ENCODE measurements at places on chromosomes 1 and 21.
A peak's percentile ranks its signal among the peaks of the same experiment; 100 is the strongest.

DNA sequence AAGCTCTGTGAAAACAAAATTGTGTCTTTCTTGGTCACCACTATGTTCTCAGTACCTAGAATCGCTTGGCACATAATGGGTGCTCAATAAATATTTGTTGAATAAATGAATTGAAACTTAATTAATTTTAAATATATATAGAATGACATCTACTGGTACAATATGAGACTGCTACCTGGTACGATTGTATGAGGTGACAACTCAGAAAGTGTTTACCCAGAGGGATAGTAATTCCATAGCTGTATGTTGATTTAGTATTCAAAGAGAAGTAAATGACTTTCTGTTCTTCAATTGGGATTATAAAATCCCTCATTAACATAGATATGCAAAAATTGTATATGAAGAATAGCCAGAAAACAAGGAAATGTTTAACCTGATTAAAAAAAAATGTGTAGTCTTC lies 128.7 kb downstream of the RPS6KC1 start:
- DNase-seq: no peak

GRCh38 chr1:159067699-159068621 lies 8.6 kb downstream of the AIM2 start:
- no peak for DNase-seq

DNA sequence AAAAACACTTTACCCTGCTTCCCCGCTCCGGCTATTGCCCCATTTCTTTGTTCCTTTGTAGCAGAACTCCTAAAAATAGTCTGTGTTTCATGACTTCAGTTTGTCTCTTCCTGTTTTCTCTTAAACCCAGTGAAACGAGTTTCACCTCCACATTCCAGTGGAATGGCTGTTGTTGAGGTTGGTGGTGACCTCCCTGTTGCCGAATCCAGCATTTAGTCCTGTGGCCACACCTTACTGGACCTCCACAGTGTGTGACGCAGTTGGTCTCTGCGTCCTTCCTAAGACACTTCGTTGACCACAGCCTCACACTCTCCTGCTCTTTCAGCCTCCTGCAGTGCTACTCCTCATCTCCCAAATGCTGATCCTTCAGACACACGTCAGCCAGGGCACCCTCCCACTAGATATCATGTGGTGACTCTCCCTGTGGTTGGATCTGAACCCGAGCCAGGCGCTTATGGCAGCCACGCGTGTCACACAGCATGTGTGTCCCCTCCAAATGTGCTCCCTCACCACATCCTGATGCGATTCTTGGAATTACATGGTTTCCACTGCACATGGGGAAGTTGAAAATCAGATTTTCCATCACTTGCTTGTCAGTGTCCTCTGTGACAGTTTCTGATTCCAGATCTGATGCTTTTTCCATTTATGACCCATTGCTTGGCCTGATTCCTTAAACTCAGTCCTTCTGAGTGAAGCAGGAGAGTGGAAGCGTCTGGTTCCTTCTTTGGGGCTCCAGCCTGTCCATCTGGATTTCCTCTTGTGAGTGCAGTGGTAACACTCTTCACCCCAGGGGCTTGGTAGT lies 99.1 kb upstream of the ARTN start:
- DNase-seq: peak; percentile 61

GRCh38 chr1:60222360-60223115 lies 149.0 kb upstream of the C1orf87 start:
- no peak for DNase-seq

DNA sequence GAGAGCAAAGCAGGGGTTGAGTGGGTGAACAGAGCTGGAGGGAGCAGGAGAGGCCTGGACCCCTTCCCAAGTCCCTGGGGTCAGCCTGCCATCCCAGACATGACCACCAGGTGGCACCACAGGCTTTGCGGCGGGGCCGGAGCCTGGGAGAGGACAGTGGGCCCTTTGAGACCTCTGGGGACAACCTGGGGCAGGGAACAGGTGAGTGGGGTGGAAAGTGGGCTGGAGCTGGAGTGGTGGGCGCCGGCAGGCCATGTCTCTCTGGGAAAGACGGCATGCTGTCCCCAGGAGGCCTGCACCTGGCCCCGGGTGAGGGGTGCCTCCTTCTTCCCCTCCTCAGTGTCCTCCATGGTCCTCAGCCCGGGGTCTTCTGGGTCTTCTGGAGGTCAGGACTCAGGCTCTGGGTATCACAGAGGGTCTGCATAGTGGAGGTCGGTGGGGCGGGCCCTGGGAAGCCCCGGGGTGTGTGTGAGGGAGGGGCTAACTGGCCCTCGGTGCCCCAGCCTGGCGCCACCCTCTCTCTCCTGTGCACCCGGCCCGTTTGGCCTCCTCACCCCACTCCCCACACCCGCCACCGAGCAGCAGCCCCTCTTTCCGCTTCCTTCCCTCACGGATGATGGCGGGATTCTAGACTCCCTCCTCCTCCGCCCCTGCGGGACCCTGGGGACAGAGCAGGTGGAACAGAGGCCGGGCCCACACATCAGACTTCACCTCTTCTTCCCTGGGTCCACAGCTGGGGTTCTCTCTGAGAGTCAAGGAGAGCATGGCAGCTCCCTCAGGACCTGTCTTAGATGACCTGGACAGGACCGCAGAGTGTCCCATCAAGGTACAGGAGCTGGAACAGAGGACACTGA lies 28.5 kb upstream of the PKP1 start:
- DNase-seq: no peak

DNA sequence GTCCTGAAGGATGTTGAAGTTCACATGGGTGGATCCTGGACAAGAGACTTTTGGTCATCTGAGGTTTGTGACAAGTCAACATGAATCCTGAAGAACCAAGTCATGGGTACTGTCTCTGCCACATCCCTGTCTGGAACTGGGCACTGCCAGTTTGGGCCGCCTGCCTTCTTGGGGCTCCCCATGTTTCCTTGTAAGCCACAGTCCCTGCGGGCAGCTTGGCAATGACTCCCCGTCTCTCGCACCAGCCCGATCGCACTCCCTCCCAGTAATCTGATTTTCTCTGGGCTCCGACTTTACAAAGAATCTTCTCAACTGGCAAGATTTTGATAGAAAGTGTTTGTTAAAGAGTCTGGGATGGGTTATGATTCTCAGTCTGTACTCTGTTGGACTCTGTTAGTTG lies 80.4 kb downstream of the DDX20 start:
- no peak for DNase-seq

- DNase-seq: no peak
Observed at GRCh38 chr1:70426154-70427131, 15.4 kb downstream of the CTH start.

DNA sequence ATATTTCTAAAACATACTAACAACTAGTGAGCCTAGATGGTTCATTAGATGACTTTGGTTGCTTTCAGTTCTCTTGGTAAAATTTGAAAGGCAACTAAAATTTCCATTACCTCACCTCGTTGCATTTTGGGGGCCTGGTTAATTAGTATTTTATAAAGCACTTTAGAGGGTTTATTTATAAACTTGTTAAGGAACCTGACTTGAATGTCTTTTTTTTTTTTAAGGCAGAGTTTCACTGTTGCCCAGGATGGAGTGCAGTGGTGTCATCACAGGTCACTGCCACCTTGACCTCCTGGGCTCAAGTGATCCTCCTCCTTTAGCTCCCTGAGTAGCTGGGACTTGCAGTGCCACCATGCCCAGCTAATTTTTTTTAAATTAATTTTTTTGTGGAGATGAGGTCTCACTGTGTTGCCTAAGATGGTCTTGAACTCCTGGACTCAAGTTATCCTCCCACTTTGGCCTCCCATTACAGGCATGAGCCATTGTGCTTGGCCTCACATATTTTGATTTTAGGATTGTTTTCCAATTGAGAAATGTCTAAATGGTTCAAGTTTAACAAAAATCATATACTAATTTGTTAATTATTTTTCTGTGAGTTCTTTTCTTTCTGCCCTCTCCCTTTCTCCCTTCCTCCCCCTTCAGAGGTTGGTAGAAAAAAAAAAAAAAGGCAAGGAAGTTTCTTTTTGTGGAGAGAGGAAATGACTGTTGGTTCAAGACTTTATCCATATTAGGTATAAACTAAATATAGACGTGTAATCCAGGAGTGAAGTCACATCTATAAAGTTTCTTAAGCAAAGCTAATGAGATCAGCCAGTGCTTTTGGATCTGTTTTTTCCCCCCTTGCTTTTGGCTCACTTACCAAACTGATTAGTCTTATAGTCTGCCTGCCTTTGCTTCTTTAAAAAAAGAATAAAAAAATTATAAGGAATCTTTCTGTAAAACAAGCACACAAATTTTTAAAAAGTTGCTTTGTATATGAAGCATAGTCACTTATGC lies 24.7 kb downstream of the CLIC4 start:
- peak; percentile 91 for DNase-seq

DNA sequence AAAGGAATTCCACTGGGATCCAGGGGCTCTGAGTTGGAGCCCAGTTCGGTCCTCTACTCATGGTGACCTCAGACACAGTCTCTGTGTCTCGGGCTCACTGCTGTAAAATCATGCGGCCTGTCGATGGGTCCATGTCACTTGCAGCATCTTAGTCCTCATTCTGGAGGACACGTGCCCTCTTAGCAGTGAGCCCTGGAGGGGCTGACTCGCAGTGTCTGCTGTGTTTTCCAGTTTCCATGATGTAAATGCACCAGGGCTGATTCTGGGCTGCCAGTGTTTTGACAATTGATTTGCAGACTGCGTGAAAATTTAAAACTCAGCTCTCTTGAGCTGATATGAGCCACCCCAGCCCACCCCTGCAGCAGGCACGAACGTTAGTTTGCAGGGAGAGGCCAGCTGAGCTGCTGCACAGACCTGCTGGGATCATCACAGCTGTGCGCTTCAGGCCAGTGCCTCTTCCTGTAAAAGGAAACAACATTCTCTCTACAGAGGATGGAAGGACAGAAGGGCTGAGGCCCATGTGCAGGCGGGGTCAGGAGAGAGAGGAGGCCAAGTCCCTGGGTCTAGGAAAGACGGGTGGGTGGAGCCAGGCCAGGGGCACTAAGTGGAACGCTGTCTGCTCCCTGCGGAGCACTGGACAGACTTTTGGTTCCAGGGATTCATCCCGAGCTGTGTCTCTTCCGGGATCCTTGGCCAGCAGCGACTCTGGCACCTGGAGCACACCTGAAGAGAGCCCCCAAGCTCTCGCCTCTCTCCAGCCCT lies 42.6 kb downstream of the RSPH1 start:
- no peak for DNase-seq

- DNase-seq: no peak
Observed at GRCh38 chr21:14589855-14590563, 43.9 kb upstream of the SAMSN1 start.

- no peak for DNase-seq
Observed at GRCh38 chr1:196459383-196459782, 148.9 kb downstream of the KCNT2 start.

GRCh38 chr1:32063261-32063681 lies 9.5 kb upstream of the TMEM39B start:
- peak; percentile 38 for DNase-seq
